ENCODE measurements at places on chromosomes 4 and X.

DNA sequence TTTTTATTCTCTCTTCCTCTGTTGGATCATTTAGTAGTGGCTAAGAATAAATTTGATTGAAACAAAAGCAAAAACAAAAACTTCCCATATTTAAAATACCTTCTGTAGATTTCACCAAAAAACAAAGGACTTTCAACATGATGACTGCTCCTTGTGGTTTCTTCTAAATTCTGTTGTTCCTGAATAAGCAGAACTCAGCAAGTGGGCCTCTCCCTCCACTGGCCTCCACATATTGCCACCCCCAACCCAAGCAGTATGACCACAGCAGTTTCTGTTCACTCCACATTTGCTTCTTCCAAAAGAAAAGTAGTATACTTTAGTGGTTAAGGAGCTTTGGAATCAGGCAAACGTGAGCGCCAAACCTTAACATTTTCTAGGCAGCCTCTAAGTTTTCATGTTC lies 114.7 kb downstream of the COX18 start:
- no peak for DNase-seq

DNA sequence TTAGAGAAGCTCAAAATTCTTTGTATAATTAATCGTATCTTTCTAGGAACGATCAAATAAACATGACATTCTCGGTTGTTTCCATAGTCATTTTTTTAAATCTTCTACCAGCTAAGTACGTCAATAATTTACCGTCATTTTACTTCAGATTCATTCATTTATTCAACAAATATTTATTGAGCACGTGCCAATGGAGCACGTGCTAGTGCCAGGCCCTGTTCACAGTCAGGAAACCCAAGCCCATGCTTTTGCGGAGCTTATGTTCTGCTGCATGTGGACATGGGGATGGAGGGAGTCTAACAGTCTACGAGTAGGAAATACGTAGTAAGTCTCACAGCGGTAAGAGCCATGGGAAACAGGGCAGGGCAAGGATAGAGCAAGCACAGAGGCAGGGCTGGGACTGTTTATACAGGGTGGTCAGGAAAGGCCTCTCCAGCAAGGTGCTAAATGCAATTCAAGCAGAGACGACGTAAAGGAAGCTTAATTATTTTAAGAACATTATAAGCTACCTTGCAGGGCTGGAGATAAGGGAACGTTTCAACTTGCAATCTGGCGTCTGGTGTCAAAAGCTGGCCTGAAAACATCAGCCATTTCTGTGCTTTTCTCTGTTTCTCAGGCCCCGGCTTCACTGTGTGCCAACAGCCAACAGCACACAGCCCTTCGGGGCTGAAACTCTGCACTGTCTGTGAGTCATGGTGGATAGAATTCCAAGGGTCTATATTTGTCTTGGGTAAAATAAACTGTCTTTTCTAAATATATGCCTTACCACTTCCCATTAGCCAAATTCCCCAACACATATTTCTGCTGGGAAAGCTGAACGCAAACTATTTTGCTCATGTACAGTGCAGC lies 517.1 kb upstream of the ZFP42 start:
- DNase-seq = no peak

DNA sequence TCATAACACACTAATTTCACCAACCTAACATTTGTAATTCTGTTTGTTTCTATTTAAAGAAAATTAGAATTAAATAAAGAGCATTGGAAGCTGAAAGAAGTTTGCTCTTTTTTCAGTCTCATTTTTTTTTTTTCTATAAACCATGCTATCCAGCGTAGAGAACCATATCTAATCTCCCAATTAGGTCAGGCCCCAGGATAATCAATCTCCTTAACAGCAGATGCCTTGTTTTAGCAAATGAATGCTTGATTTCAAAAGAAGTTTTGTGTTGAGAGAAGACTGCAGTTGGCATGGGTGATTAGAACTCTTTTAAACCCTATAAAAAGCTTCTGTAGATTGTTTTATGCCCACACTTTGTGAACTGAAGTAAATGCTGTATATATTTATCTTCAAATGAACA lies 15.6 kb upstream of the MAD2L1 start:
- DNase-seq = no peak

- no peak for DNase-seq
Observed at GRCh38 chr4:21780148-21780547, 168.4 kb downstream of the KCNIP4 start.

DNA sequence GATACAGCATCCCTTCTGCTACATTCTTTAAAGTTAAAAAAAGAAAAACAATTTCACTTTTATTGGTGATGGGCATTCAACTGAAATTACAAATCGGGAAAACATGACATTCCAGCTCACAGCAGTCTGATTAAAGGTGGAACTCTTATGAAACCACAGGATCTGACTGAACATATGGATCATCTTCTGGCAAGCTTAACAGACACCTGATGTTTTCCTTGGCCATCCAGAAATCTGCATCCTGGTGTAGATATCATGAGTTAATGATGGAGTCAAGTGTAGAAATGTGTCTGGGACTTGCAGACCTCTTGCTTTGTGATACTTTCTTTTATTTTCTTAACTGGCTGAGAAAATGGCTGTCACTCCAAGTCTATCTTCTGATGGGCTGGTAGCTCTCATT lies 167.9 kb downstream of the CBR4 start:
- no peak for DNase-seq

DNA sequence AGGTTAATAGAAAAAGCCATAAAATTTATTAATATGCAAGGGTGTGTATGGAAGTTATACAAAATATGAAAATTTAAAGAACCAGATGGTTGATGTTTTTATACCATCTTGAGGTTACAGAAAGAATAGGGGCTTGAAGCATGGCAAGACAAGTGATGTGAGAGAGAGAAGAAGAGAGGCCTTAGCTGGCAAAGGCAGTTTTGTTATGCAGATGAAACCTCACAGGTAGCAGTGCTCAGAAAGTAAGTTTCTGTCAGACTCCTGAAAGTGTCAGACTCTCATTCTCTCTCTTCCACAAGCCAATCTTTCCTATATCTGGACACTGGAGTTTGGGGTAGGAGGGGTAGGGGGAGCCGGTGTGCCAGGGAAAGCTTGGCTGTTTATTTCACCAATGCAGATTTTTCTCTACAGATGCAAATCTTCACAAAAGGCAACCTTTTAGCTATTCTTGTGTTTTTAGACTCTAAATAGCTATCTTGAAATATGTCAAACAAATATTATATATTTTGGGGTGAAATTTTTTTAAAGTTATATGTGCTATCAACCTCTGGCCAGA lies 124.5 kb downstream of the CFAP299 start:
- no peak for DNase-seq

- peak; percentile 48 for DNase-seq
Observed at GRCh38 chrX:104098151-104098808, 14.0 kb upstream of the ZCCHC18 start.

- DNase-seq = no peak
Observed at GRCh38 chr4:90792696-90793095, 665.5 kb downstream of the CCSER1 start.

- DNase-seq = no peak
Observed at GRCh38 chrX:19849464-19850080, 37.8 kb downstream of the SH3KBP1 start.

GRCh38 chrX:51825436-51825835 lies 68.0 kb upstream of the MAGED1 start:
- no peak for DNase-seq

- DNase-seq = no peak
Observed at GRCh38 chr4:77110730-77111129, 34.9 kb upstream of the CCNI start.

- no peak for DNase-seq
Observed at GRCh38 chr4:128604840-128605239, 204.7 kb upstream of the JADE1 start.

DNA sequence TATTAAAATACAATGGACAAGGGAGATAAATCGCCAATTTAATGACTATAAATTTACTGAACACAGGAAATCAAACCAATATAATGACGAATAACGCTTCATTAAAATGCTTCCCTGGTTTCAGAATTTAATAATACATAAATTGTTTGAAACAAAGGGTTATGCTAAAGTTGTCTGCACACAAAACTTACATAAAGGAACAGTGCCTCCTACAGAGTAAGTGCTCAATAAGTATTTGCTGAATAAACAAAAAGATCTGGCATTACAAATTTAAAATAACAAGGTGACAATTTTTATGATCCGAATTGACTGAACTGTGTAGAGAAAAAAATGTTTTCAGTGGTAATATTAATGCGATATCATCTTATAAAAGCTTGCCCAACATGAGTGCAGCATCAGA lies 69.6 kb downstream of the NOCT start:
- DNase-seq = no peak

DNA sequence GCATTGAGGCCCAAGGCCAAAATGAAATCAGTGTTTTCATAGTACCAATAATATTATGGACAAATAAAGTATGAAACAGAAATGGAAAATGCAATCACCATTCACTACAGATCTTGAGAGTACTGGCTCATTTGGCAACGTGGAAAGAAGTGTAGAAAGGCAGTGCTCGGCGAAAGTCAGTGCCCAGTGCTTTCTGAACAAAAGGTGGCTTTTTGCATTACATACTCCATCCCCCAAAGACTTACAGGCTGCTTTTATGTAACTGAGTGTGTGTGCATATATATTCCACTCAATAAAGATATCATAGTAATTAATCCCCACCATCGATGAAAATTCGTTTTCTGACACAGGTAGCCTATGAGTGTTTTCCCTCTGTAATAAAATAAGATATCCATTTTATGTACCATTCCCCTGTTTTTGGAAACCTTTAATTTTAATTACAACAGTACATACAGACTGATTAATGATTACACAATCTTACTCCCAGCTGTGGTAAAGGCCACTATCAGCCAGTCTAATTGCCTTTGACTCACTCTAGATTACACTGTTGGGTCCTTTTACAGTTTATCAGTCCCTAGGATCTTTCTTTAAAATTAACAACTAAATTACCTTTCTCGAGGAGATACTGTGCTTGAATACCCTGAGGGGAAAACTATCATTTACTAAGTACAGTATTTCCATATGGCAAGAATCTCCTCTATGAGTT lies 65.9 kb downstream of the MAD2L1 start:
- no peak for DNase-seq

DNA sequence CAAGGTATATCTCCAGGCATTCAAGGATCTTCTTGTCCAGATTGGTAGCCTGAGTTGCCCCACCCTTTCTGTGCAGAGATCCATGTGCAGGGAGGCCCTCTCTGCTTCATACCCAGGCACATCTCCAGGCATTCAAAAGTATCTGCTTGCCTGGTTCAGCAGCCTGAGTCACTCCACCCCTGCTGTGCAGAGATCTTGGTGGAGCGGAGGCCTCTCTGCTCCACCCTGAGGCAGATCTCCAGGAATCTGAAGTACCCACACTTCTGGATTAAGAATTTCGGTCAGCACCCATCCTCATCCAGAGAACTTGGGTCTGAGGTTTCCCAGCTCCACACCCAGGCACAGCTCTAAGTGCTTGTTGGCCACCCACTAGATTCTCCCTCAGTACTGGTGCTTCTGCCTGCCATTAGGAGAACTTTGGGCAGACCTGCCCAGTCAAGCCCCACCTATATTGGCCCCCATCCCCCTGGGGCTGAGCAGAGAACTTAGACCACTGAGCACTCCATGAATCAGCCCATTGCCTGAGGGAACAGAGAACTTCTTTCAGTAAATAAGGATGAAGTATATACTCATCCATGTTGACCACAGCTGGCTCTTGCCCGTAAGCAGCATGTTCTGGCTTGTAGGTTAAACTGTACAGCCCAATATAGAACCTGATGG lies 199.5 kb upstream of the ZCCHC13 start:
- DNase-seq = no peak

- no peak for DNase-seq
Observed at GRCh38 chr4:95232358-95233156, 316.2 kb downstream of the UNC5C start.

- no peak for DNase-seq
Observed at GRCh38 chr4:121139533-121140222, 24.4 kb downstream of the TNIP3 start.

DNA sequence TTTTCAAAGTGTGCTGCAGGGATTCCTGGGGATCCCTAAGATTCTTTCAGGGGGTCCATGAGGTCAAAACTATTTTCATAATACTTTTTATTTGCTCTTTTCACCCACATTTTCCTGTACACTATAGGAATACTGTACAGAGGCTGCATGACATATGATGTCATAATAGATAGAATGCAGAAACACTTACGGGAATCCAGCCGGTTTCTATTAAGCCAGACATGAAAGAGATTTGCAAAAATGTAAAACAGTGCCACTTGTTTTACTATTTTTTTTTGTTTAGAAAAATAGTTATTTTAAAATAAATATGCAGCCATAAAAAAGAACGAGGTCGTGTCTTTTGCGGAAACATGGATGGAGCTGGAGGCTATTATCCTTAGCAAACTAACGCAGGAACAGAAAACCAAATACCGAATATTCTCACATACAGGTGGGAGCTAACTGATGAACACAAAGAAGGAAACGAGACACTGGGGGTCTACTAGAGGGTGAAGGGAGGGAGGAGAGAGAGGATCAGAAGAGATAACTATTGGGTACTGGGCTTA lies 5.0 kb downstream of the ZFX start:
- DNase-seq = no peak

DNA sequence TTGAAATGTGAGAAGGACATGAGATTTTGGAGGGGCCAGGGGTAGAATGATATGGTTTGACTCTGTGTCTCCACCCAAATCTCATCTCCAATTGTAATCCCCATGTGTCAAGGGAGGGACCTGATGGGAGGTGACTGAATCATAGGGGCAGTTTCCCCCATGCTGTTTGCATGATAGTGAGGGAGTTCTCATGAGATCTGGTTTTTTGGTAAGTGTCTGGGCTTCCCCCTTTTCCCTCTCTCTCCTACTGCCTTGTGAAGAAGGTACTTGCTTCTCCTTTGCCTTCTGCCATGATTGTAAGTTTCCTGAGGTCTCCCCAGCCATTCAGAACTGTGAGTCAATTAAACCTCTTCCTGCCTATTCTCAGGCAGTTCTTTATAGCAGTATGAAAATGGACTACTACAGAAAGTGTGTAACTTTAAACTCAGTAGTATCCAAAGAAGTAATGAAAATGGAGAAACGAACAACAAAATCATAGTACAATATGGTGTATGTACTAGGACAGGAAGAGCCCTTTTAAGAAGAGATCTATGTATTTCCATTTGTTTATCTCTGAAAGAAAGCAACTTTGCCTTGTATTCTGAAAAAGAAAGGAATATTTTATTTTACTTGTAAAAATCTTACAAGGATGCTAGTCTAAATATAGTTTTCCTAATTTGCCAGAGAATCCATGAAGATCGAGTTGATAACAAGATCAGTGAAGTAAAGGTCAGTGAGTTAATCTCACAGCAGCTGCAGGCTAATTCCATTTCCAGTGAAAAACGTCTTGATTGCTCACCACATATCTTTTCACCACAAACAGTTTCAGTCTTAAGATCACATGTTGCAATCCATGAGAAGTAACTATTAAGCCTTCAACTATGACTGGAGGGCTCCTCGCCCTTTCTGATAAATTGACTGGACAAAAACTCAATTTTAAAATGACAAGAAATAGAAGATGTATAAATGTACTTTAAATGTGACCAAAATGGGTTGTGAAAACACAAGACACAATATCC lies 20.5 kb downstream of the PKD2 start:
- DNase-seq = no peak

GRCh38 chr4:25807102-25807728 lies 55.6 kb downstream of the SEL1L3 start:
- DNase-seq = no peak
